ENCODE measurements at places on chromosomes 4 and X.

DNA sequence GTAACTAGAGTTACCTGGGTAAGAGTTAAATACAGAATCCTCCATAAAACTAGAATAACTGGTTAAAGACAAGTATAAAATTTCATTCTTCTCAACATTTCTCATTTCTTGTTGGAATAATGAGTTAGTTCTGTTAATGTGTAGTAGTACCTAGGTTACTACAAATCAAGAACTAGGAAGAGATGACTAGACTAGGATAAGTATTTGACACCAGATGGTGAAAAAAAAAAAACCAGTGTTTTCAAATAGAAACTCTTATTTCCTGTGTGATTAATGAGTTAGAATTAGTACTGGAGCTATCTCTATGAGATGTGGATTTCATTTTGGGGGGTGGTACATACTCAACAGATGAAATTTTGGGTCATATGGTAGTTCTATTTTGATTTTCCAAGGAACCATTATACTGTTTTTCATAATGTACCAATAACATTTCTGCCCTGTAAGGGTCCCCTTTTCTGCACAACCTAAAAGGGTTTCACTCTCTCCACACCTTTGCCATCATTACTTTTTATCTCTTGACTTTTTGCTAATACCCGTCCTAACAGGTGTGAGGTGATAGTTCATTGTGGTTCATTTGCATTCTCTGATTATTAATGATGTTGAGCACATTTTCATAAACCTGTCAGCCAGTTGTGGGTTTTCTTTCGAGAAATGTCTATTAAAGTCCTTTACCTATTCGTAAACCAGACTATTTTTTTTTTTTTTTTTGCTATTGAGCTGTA is 1.7 kb upstream of the VCX start:
- DNase-seq = no peak

DNA sequence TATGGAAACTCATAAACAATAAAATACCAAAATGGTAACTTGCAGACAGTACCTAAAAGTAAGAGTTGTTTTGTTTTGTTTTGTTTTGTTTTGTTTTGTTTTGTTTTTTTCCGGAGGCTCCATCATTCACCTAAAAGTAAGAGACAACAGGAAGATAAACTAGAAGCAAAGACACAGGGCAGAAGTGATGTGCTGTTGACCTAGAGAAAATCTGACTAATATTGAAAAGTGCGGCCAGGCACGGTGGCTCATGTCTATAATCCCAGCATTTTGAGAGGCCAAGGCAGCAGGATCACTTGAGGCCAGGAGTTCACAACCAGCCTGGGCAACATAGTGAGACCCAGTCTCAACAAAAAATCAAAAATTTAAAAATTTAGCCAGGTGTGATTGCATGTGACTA is 5.6 kb upstream of the CENPC start:
- DNase-seq = no peak

- DNase-seq = no peak
Measured at GRCh38 chrX:155949098-155949497, 48.4 kb upstream of the IL9R start.

GRCh38 chr4:94160774-94161173 is 46.9 kb upstream of the SMARCAD1 start:
- no peak for DNase-seq

GRCh38 chrX:134736356-134736755 is 78.1 kb upstream of the PLAC1 start:
- no peak for DNase-seq

- DNase-seq = no peak
Measured at GRCh38 chr4:163922302-163922701, 427.8 kb downstream of the TMA16 start.
